ENCODE measurements at places on chromosomes 1 and 21.
A peak's percentile ranks its signal among the peaks of the same experiment; 100 is the strongest.

GRCh38 chr1:235018161-235018560 is 110.5 kb downstream of the TOMM20 start:
- no peak for DNase-seq

- no peak for DNase-seq
Observed at GRCh38 chr1:175422156-175422555, 229.6 kb upstream of the KIAA0040 start.

DNA sequence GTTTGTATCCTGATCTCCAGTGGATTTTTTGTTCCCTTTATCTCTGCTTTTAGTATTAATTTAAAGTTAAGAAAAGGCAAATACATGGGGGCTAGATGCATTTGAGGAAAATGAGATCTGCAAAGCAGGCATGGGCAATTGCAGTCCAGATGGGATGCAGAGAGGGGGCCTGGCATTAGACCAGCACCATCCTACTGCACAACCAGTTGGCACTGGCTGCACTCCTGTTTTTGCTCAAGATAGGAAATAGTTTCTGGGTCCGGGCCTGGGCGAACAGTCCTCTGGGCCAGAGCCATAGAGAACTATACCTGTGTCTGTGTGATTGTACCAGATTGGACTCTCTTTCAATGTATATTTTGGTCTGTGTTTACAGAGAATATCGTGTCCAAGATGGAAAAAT is 34.0 kb upstream of the LEPR start:
- DNase-seq = no peak

GRCh38 chr21:42833859-42834725 is 45.2 kb downstream of the WDR4 start:
- peak; percentile 9 for DNase-seq

DNA sequence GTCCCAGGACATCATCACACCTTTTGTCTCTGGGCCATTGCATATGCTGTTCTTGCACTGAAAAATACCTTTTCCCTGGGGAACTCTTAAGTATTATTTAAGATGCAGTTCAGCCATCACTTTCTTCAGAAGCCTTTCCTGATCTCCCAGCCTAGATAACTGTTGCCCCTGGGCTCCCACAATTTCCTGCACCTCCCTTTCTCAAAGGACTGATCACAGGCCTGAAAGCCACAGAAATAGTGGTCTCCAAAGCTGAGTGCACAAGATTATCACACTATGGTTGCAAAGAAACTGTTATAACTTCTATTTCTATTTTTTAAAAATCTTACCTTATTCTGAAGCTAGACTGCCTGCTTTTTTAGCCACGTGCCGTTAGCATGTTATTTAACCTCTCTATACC is 2.8 kb upstream of the ZSCAN20 start:
- DNase-seq = no peak

GRCh38 chr1:189623336-189623735 is 854.3 kb downstream of the BRINP3 start:
- DNase-seq = no peak

DNA sequence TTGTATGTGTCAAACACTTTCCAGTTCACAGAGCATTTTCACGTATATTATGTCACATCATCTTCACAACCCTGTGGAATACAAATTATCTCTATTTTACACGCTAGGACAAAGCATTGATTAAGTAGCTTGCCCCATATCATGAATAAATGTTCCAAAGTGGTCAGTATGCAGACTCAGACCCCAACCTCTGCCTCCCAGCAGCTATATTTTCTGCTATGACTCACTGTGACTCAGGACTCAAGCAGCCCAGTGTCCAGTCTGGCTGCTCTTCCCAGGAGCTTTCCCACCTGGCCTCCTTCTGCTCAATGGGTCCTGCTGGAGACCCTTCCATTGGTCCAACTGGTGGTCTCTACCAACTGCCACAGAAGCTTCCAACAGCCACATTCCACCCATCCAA is 56.0 kb upstream of the RAP1A start:
- DNase-seq = no peak

DNA sequence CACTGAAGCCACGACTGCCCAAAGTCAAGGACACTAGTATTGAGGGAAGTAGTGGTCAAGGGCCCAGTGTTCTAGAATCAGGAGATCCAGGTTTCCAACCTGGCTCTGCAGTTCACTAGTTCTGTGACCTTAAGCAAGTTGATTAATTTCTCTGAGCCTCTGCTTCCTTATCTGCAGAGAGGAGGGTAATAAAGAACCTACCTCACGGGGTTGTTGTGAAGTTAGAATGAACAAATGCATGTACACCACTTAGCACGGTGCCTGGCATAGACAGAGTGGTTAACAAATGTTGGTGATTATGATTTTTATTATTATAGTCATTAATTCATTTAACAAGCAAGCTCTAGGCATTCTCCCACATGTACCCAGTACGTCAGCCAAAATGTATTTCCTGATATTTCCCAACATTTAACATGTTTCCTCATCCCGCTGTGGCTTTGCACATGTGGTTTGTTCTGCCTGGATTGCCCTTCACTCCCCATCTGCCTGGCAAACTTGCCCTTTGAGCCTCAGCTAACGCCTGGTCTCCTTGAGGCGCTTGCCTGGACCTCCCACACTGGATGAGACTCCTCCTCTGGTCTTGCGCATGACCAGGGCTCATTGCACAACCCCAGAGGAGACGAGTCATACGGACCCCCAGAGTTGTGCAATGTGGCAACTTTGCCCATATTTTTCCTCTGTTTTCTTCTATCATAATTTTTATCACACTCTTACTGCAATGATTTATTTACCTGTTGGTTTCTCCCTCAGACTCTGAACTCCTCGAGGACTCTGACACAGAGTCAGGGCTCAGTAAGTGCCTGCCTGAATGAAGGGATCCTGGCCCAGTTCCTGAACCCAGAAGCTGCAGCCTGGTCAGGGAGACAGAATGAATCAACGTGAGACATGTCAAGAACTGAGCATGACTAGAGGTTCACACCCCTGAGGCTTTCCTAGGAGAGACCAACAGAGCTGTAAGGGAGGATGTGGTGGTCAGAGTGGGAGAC is 20.7 kb upstream of the MFSD2A start:
- DNase-seq = no peak

DNA sequence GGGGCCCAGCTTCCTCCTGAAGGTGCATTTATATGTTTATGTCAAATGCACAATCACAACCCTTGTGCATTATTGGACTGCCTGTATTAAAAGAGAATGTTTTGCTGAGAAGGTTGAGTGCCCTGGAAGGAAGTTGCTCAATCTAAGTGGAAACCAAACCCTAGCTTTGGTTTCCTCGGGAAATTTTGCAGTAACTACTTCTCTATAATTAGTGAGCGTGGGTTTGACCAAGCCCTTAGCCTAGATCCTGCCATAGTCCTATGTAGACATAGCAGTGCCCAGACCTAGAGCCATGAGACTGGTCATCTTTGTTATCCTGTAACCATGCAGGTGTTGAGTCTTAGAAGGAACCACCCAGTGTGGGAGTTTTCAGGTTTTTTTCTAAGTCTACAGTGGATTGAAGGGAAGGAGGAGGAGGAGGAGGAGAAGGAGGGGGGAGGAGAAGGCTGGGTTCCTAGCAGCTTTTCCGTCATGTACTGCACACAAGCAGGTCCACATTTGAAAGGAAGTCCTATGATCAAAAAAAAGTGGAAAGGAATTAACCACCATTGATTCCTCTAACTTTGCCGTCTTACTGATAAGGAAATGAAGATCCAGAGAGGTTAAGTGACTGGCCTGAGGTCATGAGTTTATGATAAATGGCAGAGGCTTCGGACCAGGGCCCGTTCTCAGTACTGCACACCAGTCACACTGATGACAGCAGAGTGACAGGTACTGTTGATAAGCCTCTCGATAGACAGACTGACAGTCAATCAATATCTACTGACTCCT is 72.2 kb upstream of the LYST start:
- no peak for DNase-seq

DNA sequence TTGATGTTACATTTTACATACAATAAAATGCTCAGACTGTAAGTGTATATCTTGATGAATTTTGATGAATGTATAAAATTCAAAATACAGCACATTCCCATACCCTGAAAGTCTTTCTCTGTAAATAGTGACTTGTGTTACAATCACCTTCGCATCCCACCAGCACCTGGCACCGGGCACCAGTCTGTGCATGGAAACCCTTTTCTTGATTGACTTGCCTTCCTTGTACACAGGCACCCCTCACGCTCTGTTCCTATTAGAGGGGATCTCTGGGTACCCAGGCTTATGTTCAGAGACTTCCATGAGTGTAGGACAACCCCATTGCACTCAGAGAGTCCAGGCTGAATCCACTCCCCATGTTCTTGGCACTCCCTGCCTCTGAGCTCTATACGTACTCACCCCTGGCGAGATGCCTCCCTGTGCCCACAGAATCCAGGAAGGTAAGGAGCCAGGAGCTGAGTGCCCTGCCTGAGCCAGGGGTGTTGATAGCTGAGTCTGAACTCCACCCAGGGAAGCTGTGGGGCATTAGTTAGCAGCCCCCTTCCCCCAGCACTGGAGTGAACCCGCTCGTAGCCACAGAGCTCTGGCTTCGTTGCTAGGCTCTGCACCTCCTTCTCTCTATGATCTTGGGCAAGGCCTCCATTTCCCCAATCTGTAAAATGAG is 22.5 kb upstream of the PKP1 start:
- DNase-seq = no peak

All from central memory CD8-positive, alpha-beta T cell (primary cell).